ENCODE measurements at places on chromosomes 5 and 9.

DNA sequence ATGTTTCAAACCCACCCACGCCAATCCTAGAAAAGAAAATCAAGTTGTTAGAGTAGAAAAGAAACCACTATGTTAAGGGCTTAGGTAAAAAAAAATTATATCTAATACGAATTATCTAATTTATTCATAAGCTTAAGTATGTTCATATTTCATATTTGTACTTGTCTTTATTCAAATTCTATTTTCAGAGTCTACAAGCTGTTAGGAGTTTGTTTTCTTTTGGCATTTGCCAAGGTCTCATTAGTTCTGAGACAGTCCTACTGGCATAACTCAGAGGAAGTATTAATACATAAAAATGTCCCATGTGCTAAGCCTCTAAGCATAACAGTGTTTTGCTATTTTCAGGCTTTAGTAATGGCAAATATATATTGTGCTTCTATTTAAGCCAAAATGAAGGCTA is 57.6 kb downstream of the STARD4 start:
- DNase-seq: no peak

DNA sequence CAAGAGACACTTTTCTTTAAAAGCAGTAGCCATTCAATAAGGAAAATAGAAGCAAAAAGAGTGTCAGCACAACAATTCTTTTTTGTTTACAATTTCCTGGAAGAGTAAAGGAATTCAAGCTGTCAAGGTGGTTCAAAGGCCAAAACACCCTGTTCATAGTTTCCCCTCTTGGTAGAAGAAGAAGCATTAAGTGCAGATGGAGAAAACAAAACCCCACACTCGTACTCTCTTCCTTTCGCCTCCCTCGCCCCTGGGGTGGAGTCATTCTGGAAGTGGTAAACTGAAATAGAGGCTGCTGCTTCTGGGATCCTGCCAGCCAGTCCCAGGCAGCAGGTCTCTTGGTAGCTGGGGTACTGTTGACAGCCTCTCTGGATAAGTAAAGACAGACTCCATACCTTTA is 105.0 kb downstream of the ANKRD55 start:
- DNase-seq: no peak

DNA sequence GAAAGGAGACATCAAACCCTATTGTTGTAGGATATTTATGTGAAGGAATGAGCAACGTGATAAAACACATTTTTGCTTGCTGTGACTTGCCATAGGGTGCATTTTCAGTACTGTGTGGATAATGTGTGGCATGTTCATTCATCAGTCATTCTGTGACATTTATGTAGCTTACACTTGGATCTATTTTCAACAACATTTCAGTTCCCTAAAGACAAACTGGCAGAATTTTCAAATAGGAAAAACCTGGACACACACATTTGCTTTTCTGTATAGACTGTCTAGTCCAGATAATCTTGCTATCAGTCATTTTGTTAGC is 127.7 kb downstream of the TMC1 start:
- no peak for DNase-seq

- no peak for DNase-seq
Observed at GRCh38 chr5:98993512-98993911, 64.7 kb upstream of the CHD1 start.

- no peak for DNase-seq
Observed at GRCh38 chr5:95817430-95817829, 5.1 kb downstream of the GLRX start.

DNA sequence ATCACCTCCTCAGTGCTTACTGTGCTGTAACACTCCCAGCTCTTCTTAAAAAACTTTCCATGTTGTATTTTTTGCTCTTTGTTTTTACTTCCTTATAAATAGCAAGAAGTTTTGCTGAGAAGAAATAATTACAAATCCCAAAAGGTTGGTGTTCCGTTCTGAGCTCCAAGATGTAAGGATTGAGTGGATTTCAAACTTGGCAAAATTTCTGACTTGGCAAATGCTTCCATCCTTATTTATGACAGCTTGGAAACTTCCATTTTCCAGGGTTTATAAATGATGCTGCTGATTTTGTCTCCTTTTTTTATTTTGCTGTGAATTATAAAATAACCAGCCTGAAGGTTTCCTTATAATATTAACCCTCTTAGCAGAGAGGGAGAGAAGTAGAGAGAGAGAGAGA is 151.9 kb downstream of the NTRK2 start:
- no peak for DNase-seq

DNA sequence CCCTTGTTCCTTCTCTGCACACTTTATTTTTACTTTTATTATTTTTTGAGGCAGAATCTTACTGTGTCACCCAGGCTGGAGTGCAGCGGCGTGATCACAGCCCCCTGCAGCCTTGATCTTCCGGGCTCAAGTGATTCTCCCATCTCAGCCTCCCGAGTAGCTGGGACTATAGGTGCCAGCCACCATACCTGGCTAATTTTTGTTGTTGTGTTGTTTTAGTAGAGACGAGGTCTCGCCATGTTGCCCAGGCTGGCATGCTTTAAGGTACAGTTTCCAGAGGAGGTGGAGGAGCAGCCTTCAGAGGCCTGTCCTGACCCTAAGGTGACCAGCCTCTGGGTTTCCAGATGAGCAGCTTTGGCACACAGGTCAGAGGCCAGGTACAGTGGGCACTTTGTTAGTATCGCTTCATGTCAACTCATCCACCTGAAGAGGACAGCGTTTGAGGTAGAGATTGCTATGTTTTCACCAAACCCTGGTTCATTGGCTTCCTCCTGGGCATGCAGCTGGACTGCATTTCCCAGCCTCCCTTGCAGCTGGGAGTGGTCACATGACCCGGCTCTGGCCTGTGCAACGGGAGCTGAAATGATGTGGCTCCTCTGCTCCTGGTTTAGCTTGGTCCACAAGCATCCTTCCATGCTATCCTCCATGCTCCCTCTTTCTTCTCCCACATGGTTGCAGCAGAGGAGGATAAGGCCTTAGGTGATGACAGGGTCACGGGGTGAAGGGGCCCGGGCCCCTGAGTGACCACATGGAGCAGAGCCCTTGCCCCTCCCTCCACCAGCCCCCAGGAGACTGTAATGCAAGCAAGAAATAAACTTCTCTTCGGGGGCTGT is 139.3 kb upstream of the IER5L start:
- DNase-seq: peak; percentile 64

GRCh38 chr9:110986529-110986928 is 51.7 kb downstream of the LPAR1 start:
- DNase-seq: no peak

DNA sequence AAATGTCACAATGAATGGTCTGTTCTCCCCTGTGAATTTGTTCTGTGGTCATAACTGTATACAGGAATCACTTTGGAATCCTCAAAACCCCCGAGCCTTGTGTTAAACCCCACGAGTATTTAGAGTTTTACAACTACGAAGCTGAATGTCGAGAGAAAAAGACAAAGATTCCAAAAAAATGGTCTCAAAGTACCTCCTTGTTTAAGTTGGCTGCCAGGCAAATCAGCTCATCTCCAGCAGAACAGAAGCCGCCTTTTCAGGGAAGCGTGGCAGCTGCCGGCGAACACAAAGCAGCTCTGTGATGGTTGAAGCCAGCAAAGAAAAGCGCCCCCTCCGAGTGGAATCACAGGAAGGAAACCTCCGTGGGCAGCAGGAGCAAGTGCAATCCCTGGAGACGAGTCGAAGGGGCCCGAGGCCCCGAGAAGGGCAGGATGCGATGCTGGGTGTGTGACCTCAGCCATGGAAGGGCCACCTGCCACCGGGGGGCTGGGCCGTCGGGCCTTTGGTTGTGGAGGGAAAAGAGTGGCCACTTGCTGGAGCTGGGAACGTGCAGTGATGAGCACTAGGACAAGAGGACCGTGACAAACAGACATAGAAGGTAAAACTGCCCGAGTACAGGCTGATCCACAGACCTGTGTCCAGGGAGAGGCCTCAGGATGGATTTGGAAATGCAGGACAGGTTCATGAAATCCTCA is 706.4 kb downstream of the SEMA5A start:
- no peak for DNase-seq

- DNase-seq: no peak
Observed at GRCh38 chr5:123304777-123305316, 118.4 kb downstream of the CEP120 start.

GRCh38 chr5:33231214-33231710 is 209.5 kb upstream of the TARS1 start:
- DNase-seq: no peak

DNA sequence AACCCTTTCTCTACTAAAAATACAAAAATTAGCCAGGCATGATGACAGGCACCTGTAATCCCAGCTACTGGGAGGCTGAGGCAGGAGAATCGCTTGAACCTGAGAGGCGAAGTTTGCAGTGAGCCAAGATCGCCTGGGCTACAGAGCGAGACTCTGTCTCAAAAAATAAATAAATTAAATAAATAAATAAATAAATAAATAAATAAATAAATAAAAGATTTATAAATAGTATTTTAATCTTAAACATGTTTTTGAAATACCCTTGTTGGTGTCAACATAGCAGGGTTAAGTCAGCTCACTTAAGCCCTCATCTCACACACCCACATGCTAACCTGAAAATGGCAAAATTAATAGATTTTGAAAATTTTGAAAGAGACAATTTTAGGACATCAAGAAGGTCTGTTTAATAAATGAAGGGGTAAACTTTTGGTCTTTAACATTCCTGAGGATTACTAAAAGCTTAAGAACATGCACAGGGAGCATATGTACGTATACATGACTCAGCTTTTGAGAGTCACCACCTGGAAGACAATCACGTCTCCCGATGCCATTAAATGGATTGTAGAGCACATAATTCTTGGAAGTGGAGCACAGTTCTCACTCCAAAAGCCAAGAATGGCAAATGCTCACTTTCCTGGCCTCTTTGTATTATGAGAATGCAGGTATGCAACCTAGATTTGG is 202.5 kb downstream of the GDNF start:
- DNase-seq: no peak

DNA sequence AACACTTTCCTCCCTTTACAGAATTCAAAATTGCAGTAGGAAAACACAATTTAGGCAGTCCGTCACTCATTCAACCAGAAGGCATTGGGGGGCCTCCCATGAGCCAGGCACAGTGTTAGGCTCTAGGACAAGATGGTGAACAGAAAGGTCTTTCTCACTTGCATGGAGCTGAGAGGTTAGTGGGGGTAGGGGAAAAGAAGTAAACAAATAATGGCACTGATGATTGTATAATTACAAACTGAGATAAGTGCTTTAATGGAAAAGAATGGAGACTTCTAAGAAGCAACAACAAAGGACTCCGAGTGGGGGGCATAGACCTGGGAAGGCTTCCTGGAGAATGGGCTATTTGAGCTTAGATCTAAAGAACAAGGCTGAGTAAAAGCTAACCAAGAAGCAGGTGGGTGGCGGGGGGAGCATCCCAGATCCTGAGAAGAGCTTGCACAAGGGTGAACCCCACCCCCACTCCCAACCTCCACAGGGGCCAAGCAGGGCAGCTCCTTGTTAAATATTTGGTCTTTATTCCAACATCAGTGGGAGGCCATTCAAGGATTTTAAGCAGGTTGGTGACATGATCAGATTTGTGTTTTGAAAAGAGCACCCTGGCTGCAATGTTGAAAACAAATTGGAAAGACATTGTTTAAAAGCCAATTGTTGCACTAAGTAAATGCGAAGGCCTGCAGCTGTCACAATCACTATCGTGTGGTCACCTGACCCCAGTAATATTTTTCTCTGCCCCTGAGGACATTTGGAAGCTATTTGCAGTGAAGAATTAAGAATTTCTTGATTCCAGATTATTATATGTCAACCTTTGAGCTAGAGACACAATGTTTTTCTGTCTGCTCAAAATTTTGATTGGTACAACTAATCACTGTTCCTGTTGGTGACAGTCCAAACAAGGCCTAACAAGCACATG is 73.9 kb upstream of the EFNA5 start:
- peak; percentile 72 for DNase-seq

- no peak for DNase-seq
Observed at GRCh38 chr5:173764332-173765028, 123.7 kb upstream of the CPEB4 start.

DNA sequence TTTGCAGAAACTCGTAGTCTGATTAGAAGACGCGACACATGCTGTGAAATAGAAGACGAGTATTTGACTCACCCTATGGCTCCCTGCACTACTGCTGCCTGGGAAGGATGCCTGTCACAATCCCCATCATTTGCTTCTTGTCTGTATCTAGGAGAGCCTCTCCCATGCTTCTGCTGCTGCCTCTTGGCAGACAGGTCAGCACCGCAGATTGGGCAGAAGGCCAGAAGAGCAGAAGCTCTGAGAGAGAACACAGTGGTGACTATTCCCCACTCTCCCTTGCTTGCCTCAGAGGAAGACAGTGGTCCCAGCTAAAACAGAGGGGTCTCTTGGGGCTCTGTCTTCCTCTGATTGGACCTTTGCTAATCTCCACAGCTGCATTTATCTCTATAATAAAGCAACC is 84.0 kb upstream of the SMIM32 start:
- no peak for DNase-seq

DNA sequence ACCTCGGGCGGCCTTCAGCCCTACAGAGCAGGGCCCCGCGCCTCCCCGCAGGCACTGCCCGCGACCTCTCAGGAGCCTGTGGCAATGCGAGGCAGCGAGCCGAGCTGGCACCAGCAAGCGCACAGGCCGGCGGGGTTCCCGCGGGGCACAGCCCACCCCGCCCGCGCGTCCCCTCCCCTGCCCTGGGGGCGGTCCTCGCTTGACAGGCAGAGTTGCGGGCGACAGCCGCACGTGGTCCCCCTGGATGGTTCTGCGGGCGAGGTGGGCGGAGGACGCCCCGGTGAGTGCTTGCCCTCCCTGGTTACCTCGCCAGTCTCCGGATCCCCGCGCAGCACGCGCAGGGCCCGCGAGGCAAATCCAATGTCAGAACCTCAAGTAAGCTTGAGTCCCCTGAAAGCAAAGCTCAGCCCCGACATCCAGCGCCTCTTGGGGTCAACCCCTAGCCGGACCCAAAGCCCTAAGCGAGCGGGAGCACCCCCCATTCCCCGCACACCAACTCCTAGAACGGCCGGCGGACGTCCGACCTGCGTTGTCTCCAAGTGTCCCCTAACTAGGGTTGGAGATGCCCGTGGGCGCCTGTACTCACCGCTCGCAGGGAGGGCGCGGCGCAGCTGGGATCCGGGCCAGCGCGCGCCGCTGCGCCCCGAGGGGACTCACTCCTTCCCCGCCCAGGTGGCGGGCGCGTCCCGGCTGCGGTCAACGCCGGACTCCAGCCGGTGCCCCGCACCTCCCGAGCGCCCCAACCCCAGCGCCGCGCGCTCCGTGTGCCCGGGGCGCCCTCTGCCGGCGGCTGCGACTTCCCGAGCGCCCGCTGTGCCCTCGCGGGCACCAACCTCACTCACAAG is at the start of gene DRD1:
Gene DRD1 (minus strand): TSS at position 123 of the 845 bp plus-strand sequence. CDS start 1,083 bp downstream, outside the sequence.
- DNase-seq: peak; percentile 81

DNA sequence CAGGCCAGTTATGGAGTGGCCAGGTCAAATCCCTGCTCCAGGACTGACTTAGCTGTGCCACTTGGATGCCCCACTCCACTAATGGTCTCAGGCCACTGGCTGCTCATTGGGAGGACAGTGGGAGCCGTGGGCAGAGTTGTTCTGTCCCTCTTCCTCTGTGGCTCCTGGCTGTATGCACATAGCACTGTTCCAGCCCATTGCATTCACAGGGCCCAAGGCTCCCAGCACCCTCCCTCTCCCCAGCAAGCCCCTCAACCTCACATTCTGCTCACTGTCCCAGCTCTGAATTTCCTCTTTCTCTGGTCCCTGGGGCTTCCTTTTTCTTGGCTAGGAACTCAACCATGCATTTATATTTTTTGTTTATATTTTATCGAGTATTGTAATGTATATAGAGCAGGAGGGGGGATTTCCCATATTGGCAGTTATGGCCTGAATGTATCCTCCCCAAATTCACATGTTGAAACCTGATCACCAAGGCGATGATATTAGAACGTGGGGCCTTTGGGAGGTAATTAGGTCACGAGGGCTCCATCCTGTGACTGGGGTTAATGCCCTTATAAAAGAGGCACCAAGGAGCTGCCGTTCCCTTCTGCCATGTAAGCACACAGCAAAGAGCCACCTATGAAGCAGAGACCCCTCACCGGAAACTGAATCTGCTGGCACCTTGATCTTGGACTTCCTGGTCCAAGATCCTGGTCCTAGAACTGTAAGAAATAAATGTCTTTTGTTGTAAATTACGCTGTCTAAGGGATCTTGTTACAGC is 17.0 kb upstream of the MVB12B start:
- DNase-seq: peak; percentile 20
